ENCODE measurements at places on chromosomes 4 and X. TPM values are rescaled to one million over a fixed set of nuclear protein-coding genes. Genes with fewer than 3 reads are reported as not detected.

Gene ZNF157
- 0.17 TPM for total RNA-seq

Gene GC
- total RNA-seq: not detected

Gene GAGE12H
- total RNA-seq: not detected

Gene DRD5
- total RNA-seq: not detected

Gene TLR10
- not detected for total RNA-seq

Gene HNRNPD
- total RNA-seq: 22.2 TPM

Gene SSX2B
- not detected for total RNA-seq

Gene KCNE5
- not detected for total RNA-seq

Gene RXFP1
- total RNA-seq: 0.10 TPM
